Dermis blood vessel endothelial cell (primary cell): ENCODE measurements at places on chromosomes 5 and 9.
A peak's percentile ranks its signal among the peaks of the same experiment; 100 is the strongest.

GRCh38 chr9:115122937-115123336 lies 5.0 kb upstream of the TNC start:
- no peak for DNase-seq

- no peak for DNase-seq
Measured at GRCh38 chr9:117917873-117918272, 213.7 kb downstream of the TLR4 start.

GRCh38 chr5:66701244-66701643 lies 105.1 kb downstream of the MAST4 start:
- no peak for DNase-seq

DNA sequence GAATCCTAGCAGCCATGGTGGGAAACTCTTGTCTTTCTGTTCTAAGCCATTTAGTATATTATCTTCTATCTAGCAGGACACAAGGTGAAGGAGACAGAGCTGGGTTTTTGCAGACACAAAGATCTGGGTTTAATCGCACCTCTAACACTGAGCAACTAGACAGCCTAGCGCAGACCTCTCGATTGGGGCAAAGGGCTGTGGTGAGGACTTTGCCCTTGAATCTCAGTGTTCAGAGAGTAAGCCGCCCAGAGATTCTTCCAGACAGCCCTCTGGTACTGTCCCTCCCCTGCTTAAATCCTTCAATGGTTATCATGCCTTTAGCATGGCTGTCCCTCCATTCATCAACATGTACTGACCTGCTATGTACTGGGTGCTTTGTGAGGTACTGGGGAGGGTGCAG lies 128.1 kb downstream of the CRB2 start:
- no peak for DNase-seq

GRCh38 chr9:72396247-72397091 lies 31.5 kb upstream of the ZFAND5 start:
- DNase-seq, result peak; percentile 17

DNA sequence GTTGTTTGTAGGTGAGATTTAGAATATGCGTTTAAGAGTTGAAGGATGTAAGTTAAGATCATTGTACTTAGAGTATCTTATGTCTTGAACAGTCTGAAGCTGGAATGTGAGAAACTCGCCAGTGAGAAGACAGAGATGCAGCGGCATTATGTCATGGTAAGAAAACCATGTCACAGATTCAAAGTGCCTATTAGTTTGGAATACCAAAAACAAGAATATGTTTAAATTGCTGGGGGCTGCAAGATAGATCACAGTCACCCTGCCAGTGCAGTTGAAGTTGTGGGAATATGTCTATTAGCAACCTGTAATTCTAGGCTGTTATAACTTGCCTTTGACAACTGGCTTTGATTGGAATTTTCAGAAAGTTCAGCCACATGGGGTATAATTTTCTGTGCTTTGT lies 3.0 kb downstream of the TLE4 start:
- peak; percentile 36 for DNase-seq

GRCh38 chr9:121947775-121948174 lies 145.3 kb downstream of the TTLL11 start:
- DNase-seq, result no peak
